ENCODE measurements at places on chromosomes 1 and 21.

GRCh38 chr1:992362-992761 is 7.5 kb downstream of the HES4 start:
- H3K4me3 ChIP-seq, result no peak overlapping the region
- H3K27me3 ChIP-seq, result peaks cover 23% of the 10 kb centered on the region
- DNase-seq, result no peak
- H3K4me1 ChIP-seq, result peaks cover 26% of the 10 kb centered on the region
- no peaks in the 10 kb centered on the region for H3K36me3 ChIP-seq

DNA sequence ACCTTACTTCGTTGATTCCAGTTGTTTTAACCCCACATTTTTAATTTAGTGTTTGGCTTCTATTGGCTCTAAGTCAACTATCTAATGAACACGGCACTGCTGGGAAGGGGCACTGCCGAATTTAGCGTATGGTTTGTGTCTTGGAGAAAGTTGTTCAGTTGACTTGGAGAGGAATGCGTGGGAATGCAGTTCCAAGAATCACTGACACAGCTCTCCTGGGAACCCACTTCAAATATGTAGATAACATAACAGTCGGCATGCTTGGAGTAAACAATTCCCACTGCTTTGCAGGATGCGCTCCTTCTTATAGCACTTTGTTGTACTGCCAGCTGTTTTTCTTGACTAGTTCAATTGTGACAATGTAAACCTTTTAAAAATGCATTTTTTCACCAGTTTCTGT is 104.3 kb downstream of the RYR2 start:
- peaks cover 2% of the 10 kb centered on the region for H3K27me3 ChIP-seq
- DNase-seq, result no peak
- H3K27ac ChIP-seq, result no peak overlapping the region
- no peaks in the 10 kb centered on the region for H3K4me1 ChIP-seq
- no peak overlapping the region for H3K4me3 ChIP-seq

DNA sequence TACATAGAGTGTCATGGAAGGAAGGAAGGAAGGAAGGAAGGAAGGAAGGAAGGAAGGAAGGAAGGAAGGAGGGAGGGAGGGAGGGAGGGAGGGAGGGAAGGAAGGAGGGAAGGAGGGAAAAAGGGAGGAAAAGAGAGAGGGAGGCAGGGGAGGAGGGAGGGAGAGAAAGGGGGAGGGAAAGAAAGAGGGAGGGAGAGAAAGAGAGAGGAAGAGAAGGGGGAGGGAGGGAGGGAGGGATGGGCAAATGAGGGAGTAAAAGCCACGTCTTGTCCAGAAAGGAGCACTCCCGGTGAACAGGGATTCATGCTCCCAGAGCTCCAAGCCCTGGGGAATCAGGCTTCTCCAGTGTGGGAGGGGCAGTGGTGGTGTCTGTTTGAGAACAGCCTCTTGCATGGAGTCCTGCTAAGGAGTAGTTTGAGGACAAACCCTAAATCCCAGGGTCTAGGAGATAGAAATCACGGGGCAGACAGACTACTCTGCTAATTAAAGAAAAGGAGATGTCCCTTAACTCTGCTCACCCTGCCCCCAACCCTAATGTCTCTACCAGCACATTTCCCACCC is 71.6 kb downstream of the TAS1R2 start:
- H3K27me3 ChIP-seq, result peaks cover 37% of the 10 kb centered on the region
- H3K4me1 ChIP-seq, result no peaks in the 10 kb centered on the region
- H3K27ac ChIP-seq, result no peak overlapping the region
- no peaks in the 10 kb centered on the region for H3K36me3 ChIP-seq

- no peaks in the 10 kb centered on the region for H3K4me1 ChIP-seq
- no peak overlapping the region for H3K27ac ChIP-seq
- peaks cover 74% of the 10 kb centered on the region for H3K36me3 ChIP-seq
These were observed 80.7 kb downstream of the JMJD4 start for GRCh38 chr1:227654431-227654830.

DNA sequence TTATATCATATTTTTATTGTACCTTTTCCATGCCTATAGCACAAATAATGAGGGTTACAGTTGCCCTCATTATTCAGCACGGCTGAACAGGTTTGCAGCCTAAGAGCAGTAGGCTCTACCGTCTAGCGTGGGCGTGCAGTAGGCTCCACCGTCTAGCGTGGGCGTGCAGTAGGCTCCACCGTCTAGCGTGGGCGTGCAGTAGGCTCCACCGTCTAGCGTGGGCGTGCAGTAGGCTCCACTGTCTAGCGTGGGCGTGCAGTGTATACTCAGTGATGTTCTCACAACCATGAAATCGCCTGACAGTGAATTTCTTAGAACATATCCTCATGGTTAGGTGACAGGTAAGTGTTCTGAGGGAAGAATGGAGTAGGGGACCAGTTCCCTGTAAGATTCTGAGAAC is 84.9 kb downstream of the DYRK1A start:
- H3K4me3 ChIP-seq, result no peak overlapping the region
- H3K36me3 ChIP-seq, result peaks cover 25% of the 10 kb centered on the region
- H3K27ac ChIP-seq, result peak overlapping the region; percentile 11
- DNase-seq, result no peak

GRCh38 chr1:211352985-211353515 is 26.4 kb downstream of the TRAF5 start:
- H3K36me3 ChIP-seq, result peaks cover 50% of the 10 kb centered on the region
- peaks cover 81% of the 10 kb centered on the region for H3K4me1 ChIP-seq
- peak overlapping the region; percentile 28 for H3K4me3 ChIP-seq
- peak; percentile 73 for DNase-seq
- peak overlapping the region; percentile 88 for H3K27ac ChIP-seq

DNA sequence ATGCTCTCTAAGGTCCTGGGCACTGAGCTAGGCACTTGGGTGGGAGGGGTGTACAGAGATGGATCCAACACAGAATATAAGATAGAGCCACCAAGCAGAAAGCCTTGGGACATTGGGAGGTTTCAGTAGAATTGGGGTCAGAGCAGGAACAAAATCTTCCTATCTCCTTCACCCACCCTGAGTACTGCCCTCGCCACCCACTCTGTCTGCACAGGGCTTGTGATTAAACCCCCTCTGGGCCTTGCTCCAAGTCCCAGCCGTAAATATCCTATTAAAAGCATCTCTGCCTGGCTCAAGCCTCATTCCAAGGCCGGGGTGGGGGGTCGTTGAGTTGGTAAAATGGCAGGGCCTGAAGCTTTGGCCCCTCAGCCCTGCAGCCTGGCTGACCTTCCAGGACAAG is 166.7 kb downstream of the GRIK3 start:
- DNase-seq, result no peak
- H3K27me3 ChIP-seq, result no peaks in the 10 kb centered on the region
- no peak overlapping the region for H3K4me3 ChIP-seq
- no peaks in the 10 kb centered on the region for H3K36me3 ChIP-seq
- H3K27ac ChIP-seq, result no peak overlapping the region

DNA sequence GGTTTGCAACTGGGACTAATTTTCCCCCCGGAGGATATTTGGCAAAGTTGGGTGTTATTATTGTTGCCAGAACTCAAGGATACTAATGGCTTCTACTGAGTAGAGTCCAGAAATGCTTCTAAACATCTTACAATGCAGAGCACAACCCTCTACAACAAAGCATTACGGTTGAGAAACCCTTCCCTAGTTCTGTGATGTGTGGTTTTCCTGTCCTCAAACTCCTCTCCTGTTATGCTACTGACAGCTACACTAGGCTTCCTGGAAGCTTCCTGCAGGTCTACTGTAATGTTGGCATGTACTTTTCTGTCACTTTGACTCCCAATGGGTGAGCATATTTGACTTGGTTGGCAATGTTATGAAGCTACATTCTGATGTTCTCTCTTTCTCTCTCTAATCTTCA is 1656.9 kb downstream of the MRPL39 start:
- H3K27me3 ChIP-seq, result no peaks in the 10 kb centered on the region
- no peak for DNase-seq
- H3K27ac ChIP-seq, result no peak overlapping the region

- DNase-seq, result no peak
- H3K27ac ChIP-seq, result peak overlapping the region; percentile 24
- no peaks in the 10 kb centered on the region for H3K27me3 ChIP-seq
- peaks cover 40% of the 10 kb centered on the region for H3K36me3 ChIP-seq
These were observed 12.1 kb downstream of the DNAJC16 start for GRCh38 chr1:15538771-15539170.

DNA sequence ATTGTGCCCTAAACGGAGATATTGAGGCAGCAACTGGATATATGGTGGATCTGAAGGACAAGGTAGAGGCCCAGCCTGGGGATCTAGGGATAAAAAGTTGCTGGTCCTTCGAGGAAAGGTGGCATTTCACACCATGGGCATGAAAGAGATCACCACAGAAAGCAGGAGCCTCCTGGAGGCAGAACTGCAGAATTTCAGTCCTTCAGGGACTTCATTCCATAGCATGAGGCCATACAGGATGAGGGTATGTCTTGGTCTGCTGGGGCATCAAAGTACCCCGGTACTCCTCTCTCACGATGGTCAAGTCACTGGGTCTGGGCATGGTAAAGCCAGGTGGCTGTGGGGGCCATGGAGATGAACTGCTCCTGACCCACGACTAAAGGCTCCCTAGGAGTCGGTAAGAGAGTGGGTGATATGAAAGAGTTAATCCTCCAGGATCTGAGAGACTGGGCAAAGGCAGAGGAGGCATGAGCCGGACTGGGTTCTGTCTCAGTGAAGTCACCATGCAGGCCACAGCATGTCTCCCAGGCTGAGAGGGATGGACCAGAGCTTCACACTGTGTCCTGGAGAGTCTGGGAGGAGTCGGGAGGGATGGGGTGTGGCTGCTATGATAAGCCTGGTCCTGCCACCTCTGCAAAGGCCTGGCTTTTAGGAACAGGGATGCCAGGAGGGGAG is 5.8 kb upstream of the SPRR5 start:
- DNase-seq, result no peak
- H3K27me3 ChIP-seq, result peaks cover 16% of the 10 kb centered on the region
- no peaks in the 10 kb centered on the region for H3K36me3 ChIP-seq
- no peak overlapping the region for H3K4me3 ChIP-seq
- no peak overlapping the region for H3K27ac ChIP-seq

GRCh38 chr1:161772397-161772796 is 6.3 kb downstream of the ATF6 start:
- H3K27me3 ChIP-seq, result no peaks in the 10 kb centered on the region
- no peak for DNase-seq
- peaks cover 22% of the 10 kb centered on the region for H3K4me1 ChIP-seq
- no peak overlapping the region for H3K4me3 ChIP-seq
- no peak overlapping the region for H3K27ac ChIP-seq

- H3K36me3 ChIP-seq, result peaks cover 3% of the 10 kb centered on the region
- H3K27ac ChIP-seq, result peak overlapping the region; percentile 70
- peak overlapping the region; percentile 78 for H3K4me3 ChIP-seq
- peak; percentile 53 for DNase-seq
These were observed 749 bp downstream of the PCBP3 start for GRCh38 chr21:45644041-45644906.

- H3K36me3 ChIP-seq, result peaks cover 2% of the 10 kb centered on the region
- peaks cover 23% of the 10 kb centered on the region for H3K4me1 ChIP-seq
- no peak for DNase-seq
- no peak overlapping the region for H3K4me3 ChIP-seq
- H3K27me3 ChIP-seq, result no peaks in the 10 kb centered on the region
These were observed 68.9 kb downstream of the NRIP1 start for GRCh38 chr21:14995695-14996490.

DNA sequence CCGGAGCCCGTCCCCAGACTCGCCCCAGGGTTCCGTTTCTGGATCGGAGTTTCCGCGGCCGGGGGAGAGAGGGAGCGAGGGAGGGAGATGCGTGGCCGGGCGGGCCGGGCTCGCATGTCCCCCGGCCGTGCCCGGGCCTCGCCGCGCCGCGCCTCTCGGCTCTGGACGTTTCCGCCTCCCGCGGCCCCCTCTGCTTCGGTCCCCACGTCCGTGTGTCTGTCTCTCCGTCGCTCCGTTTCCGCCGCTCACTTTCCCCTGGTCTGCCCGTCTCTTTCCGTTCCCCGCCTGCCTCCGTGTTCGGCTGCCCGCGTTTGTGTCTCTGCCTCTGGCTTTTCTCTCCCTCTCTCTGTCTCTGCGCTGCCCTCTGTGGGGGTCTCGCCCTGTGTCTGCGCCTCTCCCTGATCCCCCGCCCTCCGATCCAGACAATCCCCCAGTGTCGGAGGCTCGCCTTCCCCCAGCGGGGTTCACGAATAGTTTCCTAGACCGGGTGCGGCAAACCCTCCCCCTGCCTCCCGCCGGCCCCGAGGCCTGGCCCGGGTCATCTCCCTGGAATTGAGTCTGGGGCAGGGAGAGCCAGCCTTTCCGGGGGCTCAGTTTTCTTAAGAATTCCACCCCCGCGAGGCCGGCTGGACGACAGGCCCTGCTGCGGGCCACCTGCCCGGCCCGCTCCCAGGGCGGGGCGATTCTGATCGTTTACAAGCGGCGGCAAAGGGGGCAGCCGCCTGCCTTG is 735 bp downstream of the NBL1 start:
- H3K36me3 ChIP-seq, result no peaks in the 10 kb centered on the region
- peaks cover 21% of the 10 kb centered on the region for H3K4me1 ChIP-seq
- peaks cover 18% of the 10 kb centered on the region for H3K27me3 ChIP-seq
- DNase-seq, result peak; percentile 74

DNA sequence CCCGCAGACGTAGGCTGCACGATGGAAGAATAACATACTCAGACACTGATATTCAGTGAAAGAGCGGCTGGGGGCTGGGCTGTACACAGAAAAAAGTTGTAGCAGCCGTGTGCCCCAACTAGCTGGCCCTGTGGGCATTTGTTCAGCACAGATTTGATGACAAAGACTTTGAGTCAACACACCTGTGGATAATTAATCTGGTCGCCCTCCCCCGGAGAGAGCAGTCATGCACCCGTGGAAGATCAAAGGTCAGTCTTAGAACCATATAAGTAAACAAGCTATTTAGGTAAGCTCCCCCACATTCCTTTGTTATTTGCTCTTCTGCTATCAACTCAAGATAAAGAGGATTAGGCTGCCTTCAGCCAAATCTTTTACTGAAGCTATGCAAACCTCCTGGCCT is 148.4 kb upstream of the HMCN1 start:
- no peak overlapping the region for H3K4me3 ChIP-seq
- no peaks in the 10 kb centered on the region for H3K27me3 ChIP-seq
- no peak for DNase-seq
- no peaks in the 10 kb centered on the region for H3K4me1 ChIP-seq
- peaks cover 2% of the 10 kb centered on the region for H3K36me3 ChIP-seq
- no peak overlapping the region for H3K27ac ChIP-seq

DNA sequence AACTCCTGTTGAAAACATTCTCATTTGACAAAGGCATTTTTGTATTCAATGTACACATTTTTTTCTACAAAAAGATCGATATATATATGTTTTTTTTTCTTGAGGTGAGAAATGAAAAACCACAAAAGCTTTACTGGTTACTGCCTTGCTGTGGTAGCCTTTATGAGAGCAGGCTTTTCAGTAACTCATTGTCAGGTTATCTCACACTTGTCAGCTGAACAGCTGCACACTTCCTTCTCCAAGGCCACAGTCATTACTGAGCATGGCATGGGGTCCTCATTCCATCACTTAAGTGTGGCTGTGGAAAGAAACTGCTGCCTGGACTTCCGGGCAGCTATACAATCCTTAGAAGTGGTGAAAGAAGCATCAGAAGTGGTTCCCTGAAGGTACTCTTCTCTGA is 169.3 kb upstream of the ZP4 start:
- no peak for DNase-seq
- no peaks in the 10 kb centered on the region for H3K27me3 ChIP-seq
- no peak overlapping the region for H3K27ac ChIP-seq
- no peaks in the 10 kb centered on the region for H3K36me3 ChIP-seq
